ENCODE measurements at places on chromosomes 1 and 21.
A peak's percentile ranks its signal among the peaks of the same experiment; 100 is the strongest.

- no peak within 1 kb of the TSS for H3K27ac ChIP-seq
- H3K4me1 ChIP-seq = no peaks in the 10 kb centered on the region
- no peaks in the 10 kb centered on the region for H3K27me3 ChIP-seq
- H3K4me3 ChIP-seq = no peak within 1 kb of the TSS
- no peaks in the 10 kb centered on the region for H3K36me3 ChIP-seq
These were observed at the start of gene S100A7A for GRCh38 chr1:153415850-153416570. Gene S100A7A (plus strand): TSS chr1:153416520. CDS start chr1:153418083, 1,563 bp downstream.

DNA sequence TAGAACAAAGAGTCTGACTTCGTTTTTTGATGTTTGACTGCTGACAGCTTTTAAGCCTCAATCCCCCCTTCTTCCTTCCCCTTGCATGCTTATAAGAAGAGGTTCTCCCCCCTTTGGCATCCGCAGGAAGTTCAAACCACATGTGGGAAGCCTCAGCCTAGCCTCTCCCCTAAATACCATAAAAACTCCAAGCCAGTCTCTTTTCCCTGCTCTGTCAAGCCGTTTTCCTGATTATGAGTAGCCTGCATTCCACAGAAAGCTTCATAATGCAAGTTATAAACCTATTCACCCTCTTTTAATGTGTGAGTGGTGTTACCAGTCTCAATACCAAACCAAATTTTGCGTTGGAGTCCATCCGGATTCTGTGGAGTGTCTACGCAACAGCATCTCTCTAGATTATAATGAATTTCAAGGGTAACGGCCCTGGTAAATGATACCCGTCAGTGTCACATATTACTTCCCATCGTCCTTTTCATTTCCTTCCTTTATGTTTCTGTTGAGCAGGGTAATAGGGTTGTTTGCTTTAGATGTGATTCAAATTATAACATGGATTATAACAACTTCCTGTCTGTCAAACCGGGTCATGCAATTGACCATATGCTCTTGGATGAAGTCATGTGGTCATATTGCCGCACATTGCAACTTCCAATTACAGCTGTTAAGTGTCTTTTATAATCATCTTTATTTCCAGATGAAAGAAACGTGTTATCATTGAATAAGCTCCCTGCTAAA lies 717.5 kb downstream of the RWDD3 start:
- H3K27ac ChIP-seq = no peak overlapping the region
- H3K27me3 ChIP-seq = no peaks in the 10 kb centered on the region
- DNase-seq = no peak
- H3K4me1 ChIP-seq = no peaks in the 10 kb centered on the region

DNA sequence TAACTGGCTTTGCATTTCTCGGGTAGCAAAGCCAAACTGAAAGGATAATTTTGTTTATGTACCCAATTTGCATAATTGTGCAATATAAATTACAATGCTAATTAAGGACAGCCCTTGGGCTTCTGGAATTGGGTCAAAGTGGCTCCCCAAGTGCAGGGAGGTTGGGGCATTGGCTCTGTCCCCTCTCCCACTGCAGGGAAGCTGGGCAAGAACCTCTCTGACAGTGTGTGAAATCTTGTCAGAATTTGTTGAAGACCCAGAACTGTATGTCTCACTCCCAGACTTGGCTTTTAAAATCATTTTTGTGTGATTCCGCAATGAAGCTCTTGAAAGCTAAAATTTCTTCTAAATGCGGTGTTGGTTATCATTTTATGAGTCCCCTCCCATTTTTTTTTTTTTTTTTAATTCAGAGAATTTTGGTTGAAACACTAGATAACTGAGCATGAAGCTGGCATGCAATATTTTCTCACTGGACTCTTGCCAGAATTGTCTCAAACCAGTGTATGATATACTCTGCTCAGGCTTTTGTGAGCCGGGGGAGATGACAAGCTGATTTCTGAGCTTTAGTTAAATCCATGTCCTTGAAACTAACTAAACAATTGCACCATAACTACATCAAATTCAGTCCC lies 878.9 kb upstream of the CXADR start:
- no peak for DNase-seq
- no peaks in the 10 kb centered on the region for H3K27me3 ChIP-seq
- H3K36me3 ChIP-seq = no peaks in the 10 kb centered on the region

DNA sequence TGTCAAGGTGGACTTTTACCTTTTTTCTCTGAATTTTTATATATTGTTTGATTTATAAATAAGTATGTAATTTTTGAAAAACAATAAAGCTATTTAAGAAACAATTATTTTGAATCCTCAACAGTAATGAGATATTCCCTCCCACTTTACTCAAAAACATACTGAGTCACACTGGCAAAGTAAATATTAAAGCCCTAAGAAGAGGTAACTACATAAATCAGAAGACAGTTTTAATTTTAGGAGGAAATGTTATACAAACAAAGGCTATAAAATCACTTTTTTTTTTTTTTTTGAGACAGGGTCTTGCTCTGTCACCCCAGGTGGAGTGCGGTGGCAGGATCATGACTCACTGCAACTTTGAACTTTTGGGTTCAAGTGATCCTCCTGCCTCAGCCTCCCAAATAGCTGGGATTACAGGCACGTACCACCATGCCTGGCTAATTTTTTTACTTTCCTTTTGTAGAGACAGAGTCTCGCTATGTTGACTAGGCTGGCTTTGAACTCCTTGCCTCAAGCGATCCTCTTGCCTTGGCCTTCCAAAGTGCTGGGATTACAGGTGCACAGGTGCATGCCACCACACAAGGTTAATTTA lies 36.2 kb downstream of the ZSWIM5 start:
- H3K27ac ChIP-seq = no peak overlapping the region
- H3K4me1 ChIP-seq = no peaks in the 10 kb centered on the region
- no peaks in the 10 kb centered on the region for H3K36me3 ChIP-seq
- H3K4me3 ChIP-seq = no peak overlapping the region
- no peak for DNase-seq
- no peaks in the 10 kb centered on the region for H3K27me3 ChIP-seq

DNA sequence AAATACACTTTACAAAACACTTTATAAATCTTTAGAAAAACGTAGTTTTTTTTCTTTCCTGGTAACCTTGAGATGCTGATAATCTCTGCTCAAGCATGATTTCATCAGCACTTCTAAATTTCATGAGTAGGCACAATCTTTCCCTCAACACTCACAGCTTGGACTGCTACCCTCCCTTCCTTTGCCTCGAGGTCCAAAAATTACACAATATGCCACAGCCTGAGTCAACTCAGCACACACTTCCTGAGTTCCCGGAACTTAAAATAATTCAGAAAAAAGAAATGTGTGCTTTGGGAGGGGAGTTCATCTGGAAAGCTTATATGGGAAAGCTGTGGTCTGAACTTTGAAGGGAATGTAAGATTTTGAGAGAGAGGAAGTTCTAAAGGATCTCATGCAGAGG lies 5.9 kb downstream of the CLCA2 start:
- H3K36me3 ChIP-seq = no peaks in the 10 kb centered on the region
- H3K27ac ChIP-seq = peak overlapping the region; percentile 57
- no peaks in the 10 kb centered on the region for H3K27me3 ChIP-seq

- H3K4me1 ChIP-seq = no peaks in the 10 kb centered on the region
- H3K27ac ChIP-seq = no peak overlapping the region
- no peaks in the 10 kb centered on the region for H3K36me3 ChIP-seq
- DNase-seq = no peak
- H3K4me3 ChIP-seq = no peak overlapping the region
These were observed 17.4 kb downstream of the PDXK start for GRCh38 chr21:43736224-43736883.

- H3K4me3 ChIP-seq = no peak overlapping the region
- DNase-seq = no peak
- no peaks in the 10 kb centered on the region for H3K4me1 ChIP-seq
- no peak overlapping the region for H3K27ac ChIP-seq
- no peaks in the 10 kb centered on the region for H3K36me3 ChIP-seq
These were observed 466.3 kb downstream of the LMO4 start for GRCh38 chr1:87794788-87795614.
